ENCODE measurements at places on chromosomes 2 and 18.
A peak's percentile ranks its signal among the peaks of the same experiment; 100 is the strongest.

DNA sequence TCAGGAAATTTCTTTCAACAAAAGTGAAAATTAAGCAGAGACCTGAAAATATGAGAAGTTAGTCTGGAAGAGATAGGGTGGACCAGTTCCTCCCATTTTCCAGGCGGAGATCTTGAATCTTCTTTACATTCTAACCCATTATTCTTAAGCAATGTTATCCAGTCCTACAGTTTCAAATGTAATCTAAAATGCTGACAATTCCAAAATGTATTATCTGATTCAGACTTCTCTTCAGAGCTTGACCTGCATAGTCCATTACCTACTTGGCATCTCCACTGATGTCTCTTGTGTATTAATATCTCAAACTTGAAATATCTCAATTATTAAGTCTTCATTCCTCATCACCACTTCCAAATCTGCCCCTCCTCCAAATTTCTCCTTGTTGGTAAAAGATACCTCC lies 28.4 kb upstream of the SLC39A10 start:
- DNase-seq, result no peak

DNA sequence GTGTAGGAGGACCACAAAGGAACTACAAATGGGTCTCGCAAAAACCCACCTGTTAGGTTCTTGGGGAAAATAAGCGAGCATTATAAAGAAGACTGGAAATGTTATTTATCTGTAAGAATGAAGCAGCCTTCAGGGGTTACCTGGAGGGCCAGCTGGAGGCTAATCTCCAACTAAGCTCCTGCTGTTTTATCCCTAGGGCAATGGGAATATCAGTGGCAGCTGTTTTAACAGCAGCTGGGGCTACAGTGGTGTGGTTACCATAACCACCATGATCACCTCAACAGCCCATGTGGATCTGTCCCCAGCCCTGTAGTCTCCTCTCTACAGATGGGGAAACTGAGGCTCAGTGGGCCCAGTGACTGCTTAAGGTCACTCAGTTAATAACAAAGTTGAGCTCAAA lies 108.1 kb downstream of the FTCDNL1 start:
- no peak for DNase-seq

- DNase-seq, result no peak
Observed at GRCh38 chr18:12441475-12442034, 33.8 kb downstream of the PRELID3A start.

GRCh38 chr2:9407363-9407811 lies 15.9 kb downstream of the ITGB1BP1 start:
- peak; percentile 54 for DNase-seq

- no peak for DNase-seq
Observed at GRCh38 chr2:165293440-165294420, 54.5 kb downstream of the SCN2A start.

Measured in ascending aorta (tissue), 2 donors.